Non-pigmented ciliary epithelial cell (primary cell): ENCODE measurements at places on chromosomes 2 and 18.

DNA sequence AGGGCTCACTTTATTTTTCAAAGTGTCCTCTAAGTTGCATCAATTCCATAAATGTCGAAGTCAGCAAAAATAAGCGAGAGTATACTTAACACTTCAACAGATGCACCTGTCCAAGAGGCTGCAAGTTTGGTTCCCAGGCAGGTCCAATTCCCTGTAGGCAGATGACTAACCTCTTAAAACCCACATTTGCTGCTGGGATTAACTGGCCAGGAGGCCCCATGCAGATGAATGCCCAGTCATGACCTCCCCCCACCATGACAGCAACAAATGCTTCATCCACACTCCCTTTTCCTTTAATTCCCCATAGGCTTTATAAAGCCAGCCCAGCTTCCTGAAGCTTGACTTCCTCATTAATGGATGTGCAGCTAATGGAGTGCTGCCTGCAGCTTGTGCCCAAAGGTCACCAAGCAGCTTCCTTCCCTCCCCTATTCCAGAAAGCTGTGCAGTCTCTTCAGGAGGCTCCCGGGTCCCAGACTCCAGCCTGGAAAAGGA lies 35.7 kb downstream of the REEP1 start:
- no peak for DNase-seq

- no peak for DNase-seq
Observed at GRCh38 chr2:64998658-64999061, 9.5 kb downstream of the SLC1A4 start.

DNA sequence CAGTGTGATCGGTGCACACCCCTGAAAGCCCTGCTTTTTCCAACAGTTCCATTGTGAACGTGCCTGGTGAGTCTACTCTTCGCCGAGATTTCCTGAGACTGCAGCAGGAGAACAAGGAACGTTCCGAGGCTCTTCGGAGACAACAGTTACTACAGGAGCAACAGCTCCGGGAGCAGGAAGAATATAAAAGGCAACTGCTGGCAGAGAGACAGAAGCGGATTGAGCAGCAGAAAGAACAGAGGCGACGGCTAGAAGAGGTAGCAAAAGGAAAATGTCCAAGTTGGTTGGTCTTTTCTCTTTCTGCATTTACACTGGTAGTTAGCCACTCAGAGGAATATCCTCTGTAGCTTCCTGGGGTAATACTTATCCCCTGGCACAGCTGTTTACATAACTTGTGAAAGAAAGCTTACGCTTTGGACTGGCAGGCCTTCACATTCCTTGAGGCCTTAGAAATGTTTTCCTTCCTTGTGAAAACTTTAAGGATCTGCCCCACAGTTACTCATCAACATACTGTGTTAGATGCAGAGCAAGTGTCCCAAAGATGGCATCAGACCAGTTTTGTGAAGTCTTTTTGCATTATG lies 146.6 kb downstream of the MAP4K4 start:
- no peak for DNase-seq

- no peak for DNase-seq
Observed at GRCh38 chr2:109030870-109031475, 42.0 kb upstream of the EDAR start.

GRCh38 chr2:110768591-110768990 lies 36.2 kb downstream of the ACOXL start:
- no peak for DNase-seq

- DNase-seq: no peak
Observed at GRCh38 chr18:26714739-26715138, 150.8 kb downstream of the AQP4 start.

- no peak for DNase-seq
Observed at GRCh38 chr18:73316513-73316912, 448.7 kb upstream of the NETO1 start.

GRCh38 chr18:22412176-22412911 lies 5.4 kb downstream of the CTAGE1 start:
- DNase-seq: no peak

- DNase-seq: no peak
Observed at GRCh38 chr18:40874233-40874632, 1080.8 kb upstream of the PIK3C3 start.

DNA sequence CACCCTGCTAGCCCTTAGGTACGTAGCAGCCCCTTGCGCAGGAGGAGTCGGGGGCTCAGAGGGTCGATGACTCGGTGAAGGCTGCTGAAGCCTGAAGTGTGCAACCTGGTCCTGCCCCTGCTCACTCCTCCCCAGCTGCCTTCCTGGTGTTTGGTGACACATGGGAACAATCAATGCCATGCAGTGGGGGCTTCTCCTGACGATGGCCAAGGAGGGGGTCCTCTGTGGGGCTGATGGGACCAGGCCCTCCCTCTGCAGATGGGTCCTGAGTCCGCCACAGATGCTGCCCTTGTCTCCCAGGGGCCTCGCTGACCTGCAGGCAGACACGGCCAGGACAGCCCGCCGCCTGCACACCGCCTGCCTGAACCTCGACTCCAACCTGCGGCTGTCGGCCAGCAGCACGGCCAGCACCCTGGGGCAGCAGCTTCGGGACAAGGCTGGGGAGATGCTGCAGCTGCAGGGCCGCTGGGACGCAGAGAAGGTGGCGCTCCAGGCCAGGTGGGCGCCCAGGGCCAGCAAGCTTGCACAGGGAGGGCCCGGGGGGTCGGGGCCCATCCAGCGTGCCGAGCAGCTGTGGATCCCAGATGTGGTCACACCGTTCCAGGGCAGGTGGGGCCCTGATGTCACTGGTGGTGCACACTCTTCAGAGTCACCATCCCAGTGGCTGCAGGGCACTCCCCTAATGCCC lies 24.6 kb downstream of the CROCC2 start:
- DNase-seq: no peak
